Smooth muscle cell of the coronary artery (primary cell): ENCODE measurements at places on chromosomes 3 and 15. TPM values are rescaled to one million over a fixed set of nuclear protein-coding genes. Genes with fewer than 3 reads are reported as not detected.

Gene AGBL1
- total RNA-seq = not detected in 2 replicates

Gene CCDC32
- 10.2 and 20.2 TPM in 2 replicates for total RNA-seq

Gene IREB2
- 13.3 and 15.9 TPM in 2 replicates for total RNA-seq

Gene COL7A1
- total RNA-seq = 11.2 and 25.3 TPM in 2 replicates

Gene PPP1R14D
- total RNA-seq = not detected in 2 replicates

Gene EFCC1
- total RNA-seq = under 0.01 TPM in 1 of 2 replicates, not detected in the other

Gene LARP6
- 49.7 and 61.9 TPM in 2 replicates for total RNA-seq

Gene PLSCR5
- total RNA-seq = not detected in 2 replicates

Gene SLC12A8
- 4.9 and 8.4 TPM in 2 replicates for total RNA-seq

Gene PLA1A
- total RNA-seq = 0.08 and 0.12 TPM in 2 replicates

Gene ACTRT3
- 3.3 and 3.5 TPM in 2 replicates for total RNA-seq

Gene TARS3
- total RNA-seq = 8.5 and 9.9 TPM in 2 replicates

Gene RASGRP1
- under 0.01 and 0.08 TPM in 2 replicates for total RNA-seq

Gene XYLB
- 2.3 and 10.2 TPM in 2 replicates for total RNA-seq

Gene SENP5
- total RNA-seq = 35.6 and 50.8 TPM in 2 replicates

Gene STRA6
- total RNA-seq = 26.2 TPM in 1 of 2 replicates, not detected in the other

Gene NEK11
- 4.1 and 5.4 TPM in 2 replicates for total RNA-seq

Gene EOMES
- not detected in 2 replicates for total RNA-seq

Gene SAMD7
- not detected in 2 replicates for total RNA-seq

Gene TM4SF18
- 0.15 and 2.5 TPM in 2 replicates for total RNA-seq

Gene WDR72
- not detected in 2 replicates for total RNA-seq

Gene SCN5A
- total RNA-seq = 0.08 TPM in 1 of 2 replicates, not detected in the other

Gene PLA2G4E
- not detected in 2 replicates for total RNA-seq

Gene LIPC
- 0.23 and 3.2 TPM in 2 replicates for total RNA-seq

Gene FETUB
- not detected in 2 replicates for total RNA-seq

Gene DPPA2
- total RNA-seq = not detected in 2 replicates

Gene MESP1
- total RNA-seq = 0.15 TPM in 1 of 2 replicates, not detected in the other

Gene COLQ
- total RNA-seq = 0.30 and 0.35 TPM in 2 replicates

Gene SNTN
- not detected in 2 replicates for total RNA-seq

Gene GALNT15
- 0.23 and 17.0 TPM in 2 replicates for total RNA-seq
